Stimulated activated CD4-positive, alpha-beta T cell treated with anti-CD3 and anti-CD28 coated beads, TNF-alpha, amount 100 ng/mL, for 48 hours (primary cell): ENCODE measurements at places on chromosomes 3 and 15.

GRCh38 chr15:89455535-89455934 lies 40.8 kb downstream of the RHCG start:
- DNase-seq = no peak

DNA sequence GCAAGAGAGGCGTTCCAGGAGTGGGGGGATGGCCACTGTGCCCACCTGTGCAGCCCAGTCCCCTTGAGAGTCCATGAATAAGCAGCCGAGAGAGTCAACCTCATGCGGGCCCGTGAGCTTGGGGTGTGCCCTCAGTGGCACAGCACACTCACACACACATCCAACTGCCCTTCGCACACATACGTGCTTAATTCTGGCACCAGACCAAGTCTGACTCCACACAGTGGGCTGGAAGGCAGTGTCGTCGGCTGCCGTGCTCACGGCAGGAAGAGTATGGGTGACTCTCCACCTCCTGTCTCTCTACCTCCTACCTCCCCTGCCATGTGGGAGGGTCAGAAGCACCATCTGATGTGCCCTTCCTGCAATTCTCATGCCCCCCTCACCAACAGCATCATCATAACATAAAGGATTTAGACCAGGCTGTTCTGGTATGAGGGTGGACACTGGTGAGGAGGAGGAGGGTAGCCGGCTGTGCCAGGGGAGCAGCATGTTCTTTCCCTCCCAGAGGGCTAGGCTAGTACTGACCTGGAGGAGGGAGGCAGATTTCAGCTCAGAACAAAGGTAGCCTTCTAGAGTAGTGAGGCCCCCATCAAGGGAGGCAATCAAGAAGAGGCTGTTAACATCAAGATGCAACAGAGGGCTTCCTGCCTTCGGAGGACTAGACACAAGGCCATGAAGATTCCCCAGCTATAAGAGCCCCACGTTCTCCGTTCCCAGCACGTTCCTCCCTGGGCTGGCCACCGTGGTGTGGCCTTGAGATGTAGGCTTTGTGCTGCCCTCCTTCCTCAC lies 5.3 kb upstream of the STRA6 start:
- DNase-seq = no peak

DNA sequence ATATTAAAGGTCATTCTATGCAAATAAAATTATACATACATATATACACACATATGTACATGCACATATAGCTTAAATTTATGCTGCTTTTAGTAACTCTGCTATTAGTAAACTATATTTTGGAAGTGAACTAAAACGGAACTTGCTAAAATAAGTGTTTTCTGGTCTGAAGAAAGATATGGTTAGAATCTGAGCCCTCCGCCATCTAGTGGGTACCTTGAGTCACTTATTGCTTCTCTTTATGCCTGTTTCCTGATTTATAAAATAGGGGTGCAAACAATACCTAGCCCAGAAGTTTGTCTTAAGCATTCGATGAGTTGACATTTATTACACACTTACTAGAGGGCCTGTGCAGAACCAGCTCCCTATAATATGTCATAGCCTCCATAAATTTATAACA lies 255.7 kb downstream of the CNTN6 start:
- no peak for DNase-seq

DNA sequence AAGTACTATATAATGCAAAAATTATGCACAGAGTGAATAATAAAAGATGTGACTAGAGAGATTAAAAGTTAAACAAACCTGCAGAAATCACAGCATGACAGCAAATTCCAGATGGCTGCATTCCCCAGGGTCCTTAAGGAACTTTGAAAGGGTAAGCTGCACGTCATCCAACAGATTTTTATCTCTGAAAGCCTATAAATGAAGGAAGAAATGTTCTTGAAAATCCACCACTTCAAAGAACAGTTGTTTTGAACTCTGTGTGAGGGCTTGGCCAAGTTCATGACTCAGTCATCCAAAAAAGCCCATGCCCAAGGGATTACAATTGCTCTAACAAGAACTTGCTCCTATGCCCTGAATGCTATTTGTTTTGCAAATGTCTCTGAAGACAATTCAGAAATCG lies 603.6 kb downstream of the PLOD2 start:
- no peak for DNase-seq

DNA sequence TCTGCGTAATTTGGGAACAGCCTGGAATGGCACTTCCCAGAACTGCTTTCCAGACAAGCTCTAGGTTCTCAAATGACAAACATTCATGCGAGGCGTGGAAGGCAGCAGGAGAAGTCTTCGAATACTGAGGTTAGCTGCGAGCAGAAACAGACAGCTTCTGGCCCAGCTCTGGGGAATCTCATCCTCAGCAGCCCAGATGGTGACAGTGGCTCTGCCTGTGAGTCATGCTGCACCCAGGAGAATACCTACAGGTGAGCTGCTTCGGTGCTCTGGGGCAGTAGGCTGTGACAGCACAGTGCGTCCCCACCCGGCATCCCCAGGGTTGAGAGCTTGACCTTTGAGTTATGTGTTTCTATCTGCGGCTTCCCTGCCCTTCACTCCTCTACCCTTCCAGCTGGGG lies 258.6 kb downstream of the KLF13 start:
- no peak for DNase-seq

DNA sequence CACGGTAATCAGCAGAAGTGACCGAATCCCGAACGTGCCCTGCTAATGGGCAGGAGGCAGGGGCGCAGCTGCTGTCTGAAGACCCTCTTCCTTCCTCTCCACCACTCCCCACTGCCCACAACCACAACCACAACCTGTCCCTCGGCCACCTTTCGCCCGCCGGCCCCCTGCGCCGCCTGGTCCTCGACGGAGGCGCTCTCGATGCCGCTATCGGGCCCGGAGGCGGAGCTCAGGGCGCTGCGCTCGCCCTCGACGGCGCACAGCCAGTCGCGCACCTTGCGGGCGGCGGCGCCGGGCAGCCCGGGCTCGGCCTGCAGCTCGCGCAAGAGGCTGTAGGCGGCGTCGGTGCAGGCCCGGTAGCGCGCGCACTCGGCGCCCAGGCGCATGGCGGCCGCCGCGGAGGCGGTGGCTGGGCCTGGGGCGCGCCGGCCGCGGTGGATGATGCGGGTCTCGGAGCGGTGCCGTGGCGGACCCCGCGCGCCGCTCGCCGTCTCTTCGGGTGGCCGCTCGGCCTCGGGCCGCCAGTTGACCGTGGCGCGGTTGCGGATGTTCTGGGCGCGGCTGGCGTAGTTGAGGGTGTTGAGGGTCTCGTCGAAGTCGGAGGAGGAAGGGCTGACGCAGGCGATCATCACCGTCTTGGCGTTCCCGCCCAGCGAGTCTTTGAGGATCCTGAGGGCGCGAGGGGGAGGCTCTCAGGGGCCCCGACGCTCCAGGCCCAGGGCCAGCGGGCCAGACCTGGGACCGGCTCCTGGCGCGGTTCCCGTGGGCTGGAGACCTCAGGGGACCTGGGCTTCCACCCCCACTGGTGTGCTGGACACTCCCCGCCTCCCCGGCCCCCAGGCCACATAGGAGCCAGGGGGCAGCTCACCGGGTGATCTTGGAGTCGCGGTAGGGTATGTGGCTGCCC lies 6.9 kb downstream of the KIF7 start:
- DNase-seq = no peak

DNA sequence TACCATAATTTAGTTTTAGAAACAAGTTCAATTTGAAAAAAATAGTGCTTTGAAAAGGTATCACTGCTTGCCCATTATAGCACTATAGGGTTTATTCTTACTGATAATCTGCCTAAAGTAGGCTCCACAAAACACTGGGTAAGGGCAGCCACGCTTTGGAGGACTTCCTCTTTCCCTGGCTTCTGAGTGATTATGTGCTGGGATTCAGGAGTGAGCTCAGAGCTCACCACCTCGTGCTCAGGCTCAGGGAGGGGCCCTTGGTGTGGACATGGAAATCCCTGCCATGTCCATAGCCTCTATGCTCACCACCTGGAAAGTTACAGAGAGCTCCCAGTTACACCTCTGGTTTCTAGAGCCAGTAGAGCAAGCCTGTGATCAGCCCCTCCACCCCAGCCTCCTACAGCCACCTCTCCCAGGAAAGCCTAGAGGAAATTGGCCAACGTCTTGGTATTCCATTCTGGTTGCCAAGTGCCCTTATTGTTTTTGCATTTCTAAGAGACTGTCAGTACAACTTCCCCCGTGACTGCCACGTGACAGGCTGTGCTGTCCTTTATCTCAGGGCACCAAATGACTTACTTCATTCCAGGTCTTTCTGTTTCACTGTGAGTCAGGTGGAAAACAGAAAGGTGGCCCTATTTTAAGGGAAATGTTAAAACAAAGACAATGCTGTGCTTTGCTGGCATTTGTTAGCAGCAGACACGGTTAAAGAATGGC lies 316.0 kb downstream of the RORA start:
- DNase-seq = no peak

GRCh38 chr15:41952013-41952563 lies 20.3 kb downstream of the EHD4 start:
- no peak for DNase-seq

- no peak for DNase-seq
Observed at GRCh38 chr15:83112956-83113299, 5.5 kb downstream of the TM6SF1 start.

- DNase-seq = no peak
Observed at GRCh38 chr3:93969997-93970396, 3.7 kb downstream of the PROS1 start.

DNA sequence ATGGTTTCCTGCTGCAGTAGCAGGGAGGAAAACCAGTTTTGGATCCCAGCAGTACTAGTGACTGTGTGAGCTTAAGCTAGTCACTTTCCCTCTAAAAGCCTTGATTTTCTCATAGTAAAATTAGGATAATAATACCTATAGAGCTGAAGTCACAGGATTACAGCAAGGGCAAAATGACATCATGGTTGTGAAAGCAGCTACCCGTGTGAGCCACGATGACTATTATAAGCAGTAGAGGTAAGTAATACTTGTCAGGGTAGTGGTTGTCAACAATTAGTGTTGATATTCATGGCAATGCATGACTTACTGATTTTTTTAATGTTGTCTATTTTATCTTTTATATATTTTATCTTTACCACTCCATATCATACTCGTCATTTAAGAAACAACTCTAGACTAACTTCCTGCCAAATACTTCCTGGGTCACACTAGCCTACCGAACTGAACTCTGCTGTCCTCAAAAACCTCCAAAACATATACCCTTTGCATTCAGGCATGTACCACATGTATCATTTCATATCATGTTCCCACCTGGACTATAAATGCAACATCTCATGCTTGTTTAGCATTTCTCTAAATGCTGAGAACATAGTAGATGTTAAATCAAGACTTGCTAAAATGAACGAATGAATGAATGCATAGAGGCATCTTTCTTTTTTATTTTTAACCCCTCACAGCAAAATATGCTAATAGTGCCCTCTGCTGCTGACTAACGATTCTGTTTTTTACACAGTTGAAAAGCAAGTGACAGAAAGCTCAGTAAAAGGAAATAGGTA lies 172.6 kb downstream of the P3H2 start:
- DNase-seq = no peak

- no peak for DNase-seq
Observed at GRCh38 chr3:127428344-127428997, 140.6 kb upstream of the PRR20G start.

- DNase-seq = no peak
Observed at GRCh38 chr3:47047673-47048072, 68.2 kb downstream of the NBEAL2 start.

GRCh38 chr3:149816311-149816710 lies 3.3 kb downstream of the RNF13 start:
- no peak for DNase-seq

- no peak for DNase-seq
Observed at GRCh38 chr3:78497767-78498166, 1270.0 kb downstream of the ROBO1 start.
